ENCODE measurements at places on chromosomes 5 and 9. TPM values are rescaled to one million over a fixed set of nuclear protein-coding genes. Genes with fewer than 3 reads are reported as not detected.

Gene ADRA1B
- total RNA-seq, result 0.34 TPM

Gene C7
- under 0.01 TPM for total RNA-seq

Gene CCT5
- 663 TPM for total RNA-seq

Gene ADCY2
- not detected for total RNA-seq

Gene ZNF879
- total RNA-seq, result 4.4 TPM

Gene SEMA5A
- 0.17 TPM for total RNA-seq

Gene SPOCK1
- total RNA-seq, result 7.0 TPM

Gene TMC1
- 0.74 TPM for total RNA-seq

Gene PCDHGB2
- total RNA-seq, result 0.51 TPM

Gene PROB1
- 6.1 TPM for total RNA-seq

Gene ORM2
- not detected for total RNA-seq

Gene PPP3R2
- total RNA-seq, result not detected

Gene GAS1
- total RNA-seq, result 1.4 TPM

Gene KLF4
- 4.6 TPM for total RNA-seq

Gene TRAF2
- total RNA-seq, result 20.6 TPM

Gene OSMR
- total RNA-seq, result 30.0 TPM

Gene TXNDC8
- not detected for total RNA-seq

Gene PCDHAC1
- 0.17 TPM for total RNA-seq

Gene PKD2L2
- total RNA-seq, result not detected

Gene CCL21
- total RNA-seq, result 1.4 TPM

Data from dermis blood vessel endothelial cell (primary cell).